ENCODE measurements at places on chromosomes 5 and 9.

GRCh38 chr9:132547976-132548730, 34.3 kb upstream of the BARHL1 start:
- H3K27ac ChIP-seq: no peak overlapping the region
- no peak for DNase-seq
- no peaks in the 10 kb centered on the region for H3K4me1 ChIP-seq
- H3K4me3 ChIP-seq: no peak overlapping the region

DNA sequence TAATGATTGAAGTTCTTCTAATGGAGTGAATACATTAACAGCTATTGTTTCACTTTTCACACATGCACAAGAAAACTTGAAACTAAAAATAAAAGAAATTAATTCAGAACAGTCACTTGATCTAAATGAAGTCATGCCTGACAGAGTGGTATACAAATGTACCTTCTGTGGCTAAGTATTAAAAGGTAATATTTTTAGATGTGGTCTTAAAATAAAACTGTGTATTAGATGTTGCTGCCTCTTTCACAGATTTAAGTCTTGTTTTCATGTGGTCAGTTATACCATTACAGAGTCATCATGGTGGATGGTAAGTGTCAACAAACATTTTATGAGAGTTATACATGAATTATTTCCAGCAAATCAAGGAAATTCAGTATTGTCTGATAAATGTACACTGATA, 47.0 kb downstream of the KIAA0825 start:
- no peak overlapping the region for H3K4me3 ChIP-seq
- H3K4me1 ChIP-seq: no peaks in the 10 kb centered on the region
- no peaks in the 10 kb centered on the region for H3K27me3 ChIP-seq
- no peaks in the 10 kb centered on the region for H3K36me3 ChIP-seq

- H3K4me3 ChIP-seq: no peak overlapping the region
- H3K27me3 ChIP-seq: no peaks in the 10 kb centered on the region
- H3K36me3 ChIP-seq: no peaks in the 10 kb centered on the region
Measured at GRCh38 chr5:15446552-15446951, 53.4 kb upstream of the FBXL7 start.

- no peak overlapping the region for H3K27ac ChIP-seq
- H3K4me3 ChIP-seq: no peak overlapping the region
- DNase-seq: no peak
Measured at GRCh38 chr9:27799326-27799725, 226.0 kb upstream of the C9orf72 start.

GRCh38 chr9:131635285-131635684, 90.0 kb downstream of the PRRT1B start:
- no peaks in the 10 kb centered on the region for H3K27me3 ChIP-seq
- H3K27ac ChIP-seq: peak overlapping the region; percentile 49
- DNase-seq: peak; percentile 79
- no peak overlapping the region for H3K4me3 ChIP-seq
- H3K36me3 ChIP-seq: peaks cover 9% of the 10 kb centered on the region
- H3K4me1 ChIP-seq: no peaks in the 10 kb centered on the region

GRCh38 chr9:75451505-75451904, 363.2 kb downstream of the OSTF1 start:
- no peaks in the 10 kb centered on the region for H3K36me3 ChIP-seq
- no peak overlapping the region for H3K27ac ChIP-seq
- no peaks in the 10 kb centered on the region for H3K27me3 ChIP-seq
- H3K4me1 ChIP-seq: no peaks in the 10 kb centered on the region
- DNase-seq: no peak

Measured in right lobe of liver (tissue), 6 donors.